ENCODE measurements at places on chromosomes 7 and 10.

- DNase-seq: no peak
These were observed 21.5 kb upstream of the PPP1R17 start for GRCh38 chr7:31665546-31665945.

- DNase-seq: no peak
These were observed 112.1 kb downstream of the LMBR1 start for GRCh38 chr7:156780724-156781455.

- DNase-seq: peak; percentile 52
These were observed 1.7 kb downstream of the DPY19L1 start for GRCh38 chr7:35035511-35035961.

DNA sequence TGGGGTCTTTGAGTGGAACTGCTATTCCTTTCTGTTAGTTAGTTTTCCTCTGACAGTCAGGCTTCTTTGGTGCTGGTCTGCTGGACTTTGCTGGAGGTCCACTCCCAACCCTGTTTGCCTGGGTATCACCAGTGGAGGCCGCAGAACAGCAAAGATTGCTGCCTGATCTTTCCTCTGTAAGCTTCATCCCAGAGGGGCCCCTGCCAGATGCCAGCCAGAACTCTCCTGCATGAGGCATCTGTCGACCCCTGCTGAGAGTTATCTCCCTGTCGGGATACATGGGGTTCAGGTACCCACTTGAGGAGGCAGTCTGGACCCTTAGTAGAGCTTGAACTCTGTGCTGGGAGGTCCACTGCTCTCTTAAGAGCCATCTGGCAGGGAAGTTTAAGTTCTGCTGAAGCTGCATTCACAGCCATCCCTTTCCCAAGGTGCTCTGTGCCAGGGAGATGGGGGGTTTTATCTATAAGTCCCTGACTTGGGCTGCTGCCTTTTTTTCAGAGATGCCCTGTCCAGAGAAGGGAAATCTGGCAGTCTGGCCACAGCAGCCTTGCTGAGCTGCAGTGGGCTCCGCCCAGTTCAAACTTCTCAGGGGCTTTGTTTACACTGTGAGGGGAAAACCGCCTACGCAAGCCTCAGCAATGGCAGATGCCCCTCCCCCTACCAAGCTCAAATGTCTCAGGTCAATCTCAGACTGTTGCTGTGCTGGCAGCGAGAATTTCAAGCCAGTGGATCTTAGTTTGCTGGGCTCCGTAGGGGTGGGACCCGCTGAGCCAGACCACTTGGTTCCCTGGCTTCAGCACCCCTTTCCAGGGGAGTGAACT, 89.7 kb upstream of the CDK6 start:
- DNase-seq: no peak

- peak; percentile 51 for DNase-seq
These were observed 105.2 kb upstream of the CTBP2 start for GRCh38 chr10:125265579-125265955.

DNA sequence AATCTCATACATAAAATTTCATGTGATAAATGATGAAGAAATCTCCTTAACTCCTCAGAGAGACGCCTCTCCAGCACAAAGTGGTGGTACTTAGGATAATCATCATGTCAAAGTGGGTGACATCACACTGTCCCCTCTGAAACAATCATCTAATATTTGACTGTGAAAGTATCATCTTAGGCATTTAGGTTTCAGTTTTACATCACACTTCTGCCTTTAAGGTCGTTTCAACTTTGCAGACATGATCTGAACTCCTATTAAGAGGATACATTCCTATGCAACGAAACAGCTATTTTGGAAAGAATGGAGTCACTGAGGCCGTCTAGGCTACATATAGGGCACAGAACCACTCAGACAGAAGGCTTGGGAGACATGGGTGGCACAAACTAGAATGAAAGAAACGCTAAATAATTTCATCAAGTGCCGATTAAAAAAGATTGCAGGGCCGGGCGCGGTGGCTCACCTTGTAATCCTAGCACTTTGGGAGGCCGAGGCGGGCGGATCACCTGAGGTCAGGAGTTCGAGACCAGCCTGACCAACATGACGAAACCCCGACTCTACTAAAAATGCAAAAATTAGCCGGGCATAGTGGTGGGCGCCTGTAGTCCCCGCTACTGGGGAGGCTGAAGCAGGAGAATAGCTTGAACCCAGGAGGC, 2.0 kb downstream of the VOPP1 start:
- DNase-seq: peak; percentile 68
